ENCODE measurements at places on chromosomes 3 and 15. TPM values are rescaled to one million over a fixed set of nuclear protein-coding genes. Genes with fewer than 3 reads are reported as not detected.

BFSP2 gene
- not detected for total RNA-seq

SYNPR gene
- total RNA-seq: not detected

GRCh38 chr3:181317508-181317907, 328.0 kb upstream of the DNAJC19 start:
- no peak overlapping the region for H3K27ac ChIP-seq
- no peaks in the 10 kb centered on the region for H3K36me3 ChIP-seq
- no peak for DNase-seq
- H3K4me1 ChIP-seq: no peaks in the 10 kb centered on the region
- H3K27me3 ChIP-seq: no peaks in the 10 kb centered on the region
- no peak overlapping the region for H3K4me3 ChIP-seq

GRCh38 chr3:58625196-58625824, 41.3 kb downstream of the FAM3D start:
- no peak overlapping the region for H3K4me3 ChIP-seq
- H3K27ac ChIP-seq: no peak overlapping the region
- peaks cover 16% of the 10 kb centered on the region for H3K4me1 ChIP-seq
- no peaks in the 10 kb centered on the region for H3K36me3 ChIP-seq
- peaks cover 5% of the 10 kb centered on the region for H3K27me3 ChIP-seq
- DNase-seq: no peak

DNA sequence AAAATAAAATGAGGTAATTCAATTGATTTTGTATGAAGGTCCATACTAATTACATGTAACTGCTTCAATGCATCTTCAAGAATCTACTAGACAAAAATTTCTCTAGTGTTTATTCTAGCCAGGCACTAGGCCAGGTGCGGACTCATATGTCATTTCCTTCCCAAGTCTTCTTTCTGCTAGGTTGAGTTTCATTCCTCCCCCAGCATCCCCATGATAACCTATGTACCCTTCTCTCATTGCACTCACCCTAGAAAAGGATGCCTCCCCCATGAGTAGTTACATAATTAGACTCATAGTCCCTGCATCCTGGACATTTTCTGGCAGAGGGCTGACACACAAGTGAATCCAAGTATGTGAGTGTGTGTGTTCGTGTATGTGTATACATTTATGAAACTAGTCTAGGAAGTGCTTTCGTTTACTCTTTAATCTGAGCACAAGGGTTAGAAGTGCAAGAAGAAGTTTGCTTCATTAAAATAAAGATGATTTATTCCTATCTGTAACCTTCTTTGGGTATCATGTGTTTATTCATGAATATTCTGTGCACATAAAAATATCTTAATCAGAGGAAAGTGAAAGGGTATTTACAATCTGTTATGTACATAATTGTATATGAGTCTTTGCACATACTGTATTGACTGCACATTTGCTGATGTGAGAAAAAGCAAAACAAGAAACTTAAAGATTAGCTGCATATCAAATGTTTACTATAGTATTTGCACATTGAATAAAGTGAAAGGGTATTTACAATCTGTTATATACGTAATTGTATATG, 585.6 kb upstream of the ZNF717 start:
- H3K27me3 ChIP-seq: peaks cover 1% of the 10 kb centered on the region
- H3K4me1 ChIP-seq: no peaks in the 10 kb centered on the region
- no peak overlapping the region for H3K27ac ChIP-seq
- DNase-seq: no peak
- H3K4me3 ChIP-seq: no peak overlapping the region
- no peaks in the 10 kb centered on the region for H3K36me3 ChIP-seq

- DNase-seq: no peak
- H3K4me1 ChIP-seq: peaks cover 47% of the 10 kb centered on the region
- H3K27me3 ChIP-seq: peaks cover 2% of the 10 kb centered on the region
- no peak overlapping the region for H3K27ac ChIP-seq
Measured at GRCh38 chr3:177983320-177983719, 552.9 kb upstream of the KCNMB2 start.

DNA sequence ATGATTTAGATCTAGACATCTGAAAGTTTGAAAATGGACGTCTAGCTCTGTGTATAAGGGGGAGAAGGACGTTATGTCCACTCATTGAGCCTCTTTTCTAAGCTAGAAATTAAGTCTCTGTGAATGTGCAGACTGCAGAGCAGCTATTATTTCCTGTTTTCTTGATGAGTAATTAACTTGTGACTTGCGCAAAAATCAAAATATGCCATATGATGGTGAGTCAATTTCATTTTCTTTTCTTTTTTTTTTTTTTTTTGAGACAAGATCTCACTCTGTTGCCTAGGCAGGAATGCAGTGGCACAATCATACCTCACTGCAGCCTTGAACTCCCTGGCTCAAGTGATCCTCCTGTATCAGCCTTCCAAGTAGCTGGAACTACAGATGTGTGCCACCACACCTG, 14.1 kb downstream of the LACTB start:
- DNase-seq: peak; percentile 83
- H3K27ac ChIP-seq: peak overlapping the region; percentile 90
- peaks cover 38% of the 10 kb centered on the region for H3K36me3 ChIP-seq
- no peaks in the 10 kb centered on the region for H3K27me3 ChIP-seq
- H3K4me3 ChIP-seq: peak overlapping the region; percentile 69

DNA sequence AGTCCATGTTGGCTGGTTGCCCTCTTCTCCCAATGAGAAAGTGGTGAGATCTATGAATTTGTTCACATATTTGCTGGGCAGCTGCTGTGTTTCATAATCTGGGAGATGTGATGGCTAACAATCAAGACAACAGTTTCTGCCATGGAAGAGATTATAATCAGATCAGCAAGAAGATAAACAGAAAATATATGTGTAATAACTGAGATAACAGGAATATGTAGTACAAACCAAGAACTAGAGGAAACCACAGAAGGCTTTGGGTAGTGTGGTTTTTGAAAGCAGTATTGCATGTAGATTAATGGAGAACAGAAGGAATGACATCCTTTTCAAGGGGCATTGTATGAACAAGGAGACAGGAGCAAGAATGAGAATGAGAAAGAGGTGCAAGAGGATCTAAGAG, 12.2 kb upstream of the CSTA start:
- no peaks in the 10 kb centered on the region for H3K36me3 ChIP-seq
- H3K4me1 ChIP-seq: no peaks in the 10 kb centered on the region
- H3K4me3 ChIP-seq: no peak overlapping the region
- H3K27ac ChIP-seq: no peak overlapping the region

DNA sequence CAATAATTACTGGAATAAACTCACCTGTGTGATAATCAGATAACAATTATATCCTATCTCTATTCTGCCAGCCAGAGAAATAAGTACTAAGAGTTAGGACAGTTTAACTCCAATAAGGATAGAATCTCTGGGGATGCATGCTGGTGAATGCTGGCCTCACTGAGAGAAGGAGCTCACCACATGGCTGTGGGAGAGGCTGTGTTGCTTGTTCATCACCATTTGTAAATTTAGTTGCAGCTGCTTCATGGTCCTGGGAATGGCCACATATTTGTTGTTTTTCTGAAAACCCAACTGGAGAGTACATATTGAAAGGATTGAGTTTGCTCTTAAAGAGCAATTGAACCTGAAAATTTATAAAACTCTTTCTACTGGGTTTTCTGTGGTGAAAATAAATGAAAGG, 207.3 kb downstream of the NECTIN3 start:
- no peak for DNase-seq
- H3K4me3 ChIP-seq: no peak overlapping the region
- H3K27ac ChIP-seq: no peak overlapping the region
- no peaks in the 10 kb centered on the region for H3K36me3 ChIP-seq
- peaks cover 12% of the 10 kb centered on the region for H3K27me3 ChIP-seq

- H3K4me3 ChIP-seq: no peak overlapping the region
- no peaks in the 10 kb centered on the region for H3K36me3 ChIP-seq
- DNase-seq: no peak
- peaks cover 11% of the 10 kb centered on the region for H3K27me3 ChIP-seq
Measured at GRCh38 chr3:4972652-4973643, 6.3 kb upstream of the BHLHE40 start.

DNA sequence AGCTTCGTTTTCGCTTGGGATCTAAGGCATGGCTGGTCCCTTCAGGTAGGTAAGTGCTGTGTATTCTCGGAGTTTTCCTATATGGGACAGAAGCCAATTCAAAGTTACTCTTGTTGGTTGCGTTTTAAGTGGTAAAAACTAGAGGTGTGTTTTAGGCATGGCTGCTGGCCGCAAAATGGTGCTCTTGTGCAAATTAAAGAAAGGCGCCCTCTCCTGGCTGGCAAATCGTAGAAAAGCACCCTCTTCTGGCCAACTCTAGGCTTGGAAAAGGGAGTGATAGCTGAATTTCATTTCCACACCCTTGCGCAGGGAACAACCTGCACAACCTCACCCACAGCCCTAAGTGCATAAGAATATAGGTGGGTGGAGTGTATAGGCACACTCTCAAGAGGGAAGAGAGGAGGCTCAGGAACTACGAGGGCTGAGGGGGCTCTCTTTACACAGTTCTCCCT, 23.5 kb downstream of the DRD3 start:
- H3K27me3 ChIP-seq: peaks cover 8% of the 10 kb centered on the region
- no peak overlapping the region for H3K4me3 ChIP-seq
- no peak for DNase-seq
- H3K36me3 ChIP-seq: no peaks in the 10 kb centered on the region
- H3K27ac ChIP-seq: no peak overlapping the region

DNA sequence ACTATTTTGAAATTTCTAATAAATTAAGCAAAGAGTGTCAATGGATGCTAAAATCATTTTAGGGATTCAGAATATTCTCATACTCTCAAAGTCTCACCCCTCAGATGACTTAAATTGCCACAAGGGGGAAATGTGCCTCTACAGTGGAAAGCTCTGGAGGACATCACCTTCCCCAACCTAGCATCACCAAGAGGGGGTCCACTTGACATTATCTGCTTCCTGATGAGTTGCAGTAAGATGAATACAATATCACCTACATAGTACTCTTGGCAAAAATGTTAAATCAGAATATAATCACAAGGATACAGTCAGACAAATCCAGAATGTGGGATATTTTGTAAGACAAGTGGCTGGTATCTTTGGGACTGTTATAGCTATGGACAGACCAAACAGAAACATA, 290.1 kb downstream of the MFSD1 start:
- no peak overlapping the region for H3K27ac ChIP-seq
- no peaks in the 10 kb centered on the region for H3K4me1 ChIP-seq
- H3K27me3 ChIP-seq: peaks cover 3% of the 10 kb centered on the region
- no peak overlapping the region for H3K4me3 ChIP-seq
- H3K36me3 ChIP-seq: no peaks in the 10 kb centered on the region

All from HFFc6 (cell line).